HCT116 (cell line): ENCODE measurements at places on chromosomes 3 and 15. TPM values are rescaled to one million over a fixed set of nuclear protein-coding genes. Genes with fewer than 3 reads are reported as not detected.

- no peak for DNase-seq
- H3K36me3 ChIP-seq: no peaks in the 10 kb centered on the region
- H3K4me1 ChIP-seq: peaks cover 7% of the 10 kb centered on the region; the same call in 1 of the 2 replicates
- no peak overlapping the region for H3K27ac ChIP-seq
- H3K27me3 ChIP-seq: no peaks in the 10 kb centered on the region
Observed at GRCh38 chr3:52798376-52798977, 3.9 kb downstream of the ITIH3 start.

DNA sequence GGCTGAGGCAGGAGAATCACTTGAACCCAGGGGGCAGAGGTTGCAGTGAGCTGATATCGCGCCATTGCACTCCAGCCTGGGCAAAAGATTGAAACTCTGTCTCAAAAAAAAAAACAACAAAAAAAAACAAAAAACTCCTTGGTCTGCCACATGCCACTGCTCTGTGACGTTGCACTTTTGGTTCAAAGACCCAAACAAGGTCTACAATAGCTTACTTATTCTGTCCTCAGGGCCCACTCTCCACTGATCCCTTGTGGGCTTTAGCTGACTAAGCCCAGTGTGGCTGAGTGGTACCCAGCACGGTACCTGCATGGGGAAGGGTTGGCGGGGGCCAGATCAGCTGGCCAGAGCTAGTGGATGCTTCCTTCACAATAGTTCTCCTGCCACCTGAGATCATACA, 1.8 kb downstream of the MON1A start:
- no peak for DNase-seq
- peaks cover 26% of the 10 kb centered on the region for H3K4me1 ChIP-seq
- H3K27ac ChIP-seq: no peak overlapping the region
- H3K36me3 ChIP-seq: no peaks in the 10 kb centered on the region
- no peak overlapping the region for H3K4me3 ChIP-seq

DNA sequence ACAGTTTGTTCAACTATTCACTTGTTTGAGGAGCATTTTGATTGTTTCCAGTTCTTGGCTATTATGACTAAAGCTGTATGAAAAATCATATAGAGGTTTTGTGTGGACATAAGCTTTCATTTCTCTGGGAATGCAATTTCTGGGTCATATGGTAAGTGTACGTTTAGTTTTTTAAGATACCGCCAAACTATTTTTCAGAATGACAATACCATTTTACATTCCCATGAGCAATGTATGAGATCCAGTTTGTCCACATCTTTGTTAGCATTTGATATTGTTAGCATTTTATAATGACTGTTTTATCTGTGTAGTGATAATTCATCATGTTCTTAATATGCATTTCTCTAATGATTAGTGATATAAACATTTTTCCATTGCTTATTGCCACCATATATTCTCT, 258.7 kb upstream of the CTNNB1 start:
- no peak overlapping the region for H3K27ac ChIP-seq
- no peak overlapping the region for H3K4me3 ChIP-seq
- DNase-seq: no peak
- H3K36me3 ChIP-seq: no peaks in the 10 kb centered on the region
- H3K4me1 ChIP-seq: no peaks in the 10 kb centered on the region
- no peaks in the 10 kb centered on the region for H3K27me3 ChIP-seq

DNA sequence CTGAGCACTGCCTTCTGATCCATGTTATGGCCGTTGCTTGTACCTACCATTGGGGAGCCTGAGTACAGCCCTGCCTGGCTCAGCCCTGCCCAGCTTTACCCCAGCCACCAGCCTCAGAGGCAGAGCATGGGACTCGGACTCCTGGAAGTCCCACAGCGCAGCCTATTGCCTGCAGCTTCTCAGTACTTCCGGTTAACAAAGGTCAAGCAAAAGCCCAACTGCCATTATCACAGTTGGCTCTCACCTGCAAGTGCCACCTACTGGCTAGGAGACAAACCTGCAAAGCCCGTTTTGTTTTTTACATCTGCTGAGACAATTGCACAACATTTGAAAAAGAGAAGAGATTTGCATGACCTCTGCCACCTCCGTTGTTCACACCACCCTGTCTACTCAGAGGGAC, 1081.7 kb downstream of the NAALADL2 start:
- no peaks in the 10 kb centered on the region for H3K27me3 ChIP-seq
- no peaks in the 10 kb centered on the region for H3K4me1 ChIP-seq
- H3K36me3 ChIP-seq: no peaks in the 10 kb centered on the region
- no peak for DNase-seq
- no peak overlapping the region for H3K27ac ChIP-seq

DNA sequence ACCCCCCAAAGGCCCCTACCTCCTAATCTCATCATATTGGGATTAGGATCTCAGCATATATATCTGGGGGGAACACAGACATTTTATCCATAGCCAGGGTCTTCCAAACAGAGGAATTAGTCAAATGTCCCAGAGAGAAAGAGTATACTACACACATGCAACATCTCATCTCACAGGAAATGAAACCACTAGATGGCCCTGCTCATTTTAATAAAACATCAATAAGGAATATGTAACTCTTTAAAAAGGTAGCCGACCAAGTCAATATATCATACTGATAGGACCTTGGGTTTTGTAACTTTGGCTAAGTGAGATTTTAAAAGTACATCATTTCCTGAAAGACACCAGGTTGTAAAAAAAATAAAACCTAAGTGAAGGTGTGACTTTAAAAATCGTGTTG, 45.6 kb upstream of the THSD4 start:
- H3K36me3 ChIP-seq: no peaks in the 10 kb centered on the region
- DNase-seq: no peak
- H3K4me1 ChIP-seq: no peaks in the 10 kb centered on the region
- no peak overlapping the region for H3K27ac ChIP-seq
- no peak overlapping the region for H3K4me3 ChIP-seq
- no peaks in the 10 kb centered on the region for H3K27me3 ChIP-seq

- no peaks in the 10 kb centered on the region for H3K36me3 ChIP-seq
- no peak overlapping the region for H3K27ac ChIP-seq
Observed at GRCh38 chr3:72442759-72443158, 405.5 kb downstream of the SHQ1 start.

- H3K4me1 ChIP-seq: no peaks in the 10 kb centered on the region
- H3K36me3 ChIP-seq: no peaks in the 10 kb centered on the region
- DNase-seq: peak; percentile 19
- no peak overlapping the region for H3K27ac ChIP-seq
- H3K4me3 ChIP-seq: no peak overlapping the region
Observed at GRCh38 chr3:157201648-157202278, 41.8 kb upstream of the CCNL1 start.

- no peaks in the 10 kb centered on the region for H3K36me3 ChIP-seq
- H3K27me3 ChIP-seq: no peaks in the 10 kb centered on the region
- DNase-seq: no peak
- no peak overlapping the region for H3K4me3 ChIP-seq
- H3K4me1 ChIP-seq: no peaks in the 10 kb centered on the region
Observed at GRCh38 chr3:163196815-163197374, 1700.3 kb downstream of the OTOL1 start.

GRCh38 chr15:49015896-49016295, 30.4 kb downstream of the SECISBP2L start:
- H3K4me1 ChIP-seq: no peaks in the 10 kb centered on the region
- no peak overlapping the region for H3K27ac ChIP-seq
- no peak for DNase-seq

DNA sequence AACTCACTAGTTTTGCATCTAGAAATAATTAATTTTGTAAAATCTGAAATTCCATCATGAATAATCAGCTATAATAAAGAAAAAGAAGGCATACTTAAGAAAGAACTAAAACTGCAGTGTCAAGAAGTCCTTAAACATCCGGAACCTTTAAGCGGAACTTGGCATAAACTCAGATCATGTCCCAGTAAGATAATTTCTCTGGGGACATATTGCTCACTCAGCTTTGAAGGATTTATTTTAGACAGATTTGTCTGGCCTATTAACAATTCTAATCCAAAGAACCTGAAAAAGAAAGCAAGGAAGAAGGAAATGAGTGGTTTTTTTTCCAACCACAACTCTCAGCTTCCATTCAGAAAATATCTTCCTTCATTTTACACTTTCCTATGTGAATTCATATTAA, 850.3 kb downstream of the ROBO1 start:
- H3K36me3 ChIP-seq: no peaks in the 10 kb centered on the region
- H3K4me1 ChIP-seq: no peaks in the 10 kb centered on the region
- H3K27ac ChIP-seq: no peak overlapping the region
- DNase-seq: no peak
- H3K4me3 ChIP-seq: no peak overlapping the region

DNA sequence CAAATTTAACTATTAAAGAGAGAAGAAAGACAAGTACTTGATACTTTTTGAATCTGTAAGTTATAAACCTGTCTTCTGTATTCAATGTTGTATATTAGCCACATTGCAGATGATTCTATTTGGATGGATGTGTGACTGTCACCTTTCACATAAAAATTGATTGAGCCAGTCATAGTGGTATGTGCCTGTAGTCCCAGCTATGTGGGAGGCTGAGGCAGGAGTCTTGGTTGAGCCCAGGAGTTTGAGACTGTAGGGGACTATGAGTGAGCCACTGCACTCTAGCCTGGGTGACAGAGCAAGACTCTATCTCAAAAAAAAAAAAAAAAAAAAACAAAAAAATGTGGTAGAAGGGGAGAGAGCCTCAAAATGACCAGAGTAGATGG, 12.3 kb downstream of the CACNA1D start:
- no peak for DNase-seq
- H3K27ac ChIP-seq: no peak overlapping the region
- peaks cover 14% of the 10 kb centered on the region; the same call in 1 of the 2 replicates for H3K27me3 ChIP-seq
- H3K4me3 ChIP-seq: no peak overlapping the region
- no peaks in the 10 kb centered on the region for H3K36me3 ChIP-seq
- no peaks in the 10 kb centered on the region for H3K4me1 ChIP-seq

DNA sequence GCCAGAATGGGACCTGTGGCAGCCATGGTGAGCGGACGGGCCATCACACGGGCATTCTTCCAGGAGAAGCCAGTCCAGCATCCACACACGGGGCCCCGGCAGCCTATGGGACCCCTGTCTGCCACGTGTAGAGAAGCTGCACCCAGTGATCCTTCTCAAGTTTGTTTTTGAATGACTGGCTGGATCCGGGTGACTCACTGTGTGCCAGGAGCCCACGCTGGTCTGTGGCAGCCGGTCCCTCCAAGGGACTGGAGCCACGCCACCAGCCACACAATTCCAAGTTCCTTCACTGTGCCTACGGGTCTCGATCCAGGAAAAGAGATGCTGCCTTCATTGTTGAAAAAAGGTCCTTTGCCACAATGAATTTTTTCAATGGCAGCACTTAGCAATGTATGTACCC, 58.1 kb downstream of the ATP10A start:
- no peak overlapping the region for H3K27ac ChIP-seq
- no peak for DNase-seq
- no peak overlapping the region for H3K4me3 ChIP-seq
- H3K4me1 ChIP-seq: no peaks in the 10 kb centered on the region

- H3K4me1 ChIP-seq: no peaks in the 10 kb centered on the region
- 0 out of 2 replicates have a peak, but pooled peaks cover 4% of the 10 kb centered on the region for H3K27me3 ChIP-seq
- H3K27ac ChIP-seq: no peak overlapping the region
- no peak for DNase-seq
Observed at GRCh38 chr3:9036404-9037131, 73.3 kb upstream of the RAD18 start.

DNA sequence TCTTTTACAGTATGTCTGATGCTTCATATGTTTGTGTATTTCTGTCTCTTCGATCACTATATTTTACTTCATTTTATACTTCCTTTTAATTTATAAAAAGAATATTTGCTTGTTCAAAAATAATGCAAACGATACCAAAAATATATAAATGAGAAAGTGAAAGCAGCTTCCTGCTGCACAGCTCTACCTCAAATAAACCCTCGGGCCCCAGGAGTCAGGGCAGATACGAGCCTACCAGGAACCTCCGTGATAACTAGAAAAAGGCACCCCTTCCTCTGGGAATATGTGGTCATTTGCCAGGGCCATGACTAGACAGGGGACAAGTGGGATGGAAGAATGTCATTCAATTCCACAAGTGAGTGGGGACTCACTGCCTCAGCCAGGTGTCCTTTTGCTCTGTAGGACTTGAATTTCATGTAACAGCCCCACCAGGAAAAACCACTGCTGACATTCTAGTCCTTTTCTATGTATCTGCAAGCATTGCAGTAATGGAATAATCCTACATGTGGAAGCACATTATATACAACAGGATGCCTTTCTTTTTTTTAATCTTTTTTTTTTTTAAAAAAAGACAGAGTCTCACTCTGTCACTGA, 133.3 kb downstream of the SUCLG2 start:
- no peaks in the 10 kb centered on the region for H3K36me3 ChIP-seq
- no peaks in the 10 kb centered on the region for H3K27me3 ChIP-seq
- H3K4me1 ChIP-seq: peaks cover under 1% of the 10 kb centered on the region; the same call in 1 of the 2 replicates
- no peak overlapping the region for H3K27ac ChIP-seq
- no peak for DNase-seq

GRCh38 chr3:72368331-72368975, 479.8 kb downstream of the SHQ1 start:
- H3K36me3 ChIP-seq: no peaks in the 10 kb centered on the region
- no peaks in the 10 kb centered on the region; the same call in 1 of the 2 replicates for H3K27me3 ChIP-seq
- no peak for DNase-seq
- no peak overlapping the region for H3K4me3 ChIP-seq

DNA sequence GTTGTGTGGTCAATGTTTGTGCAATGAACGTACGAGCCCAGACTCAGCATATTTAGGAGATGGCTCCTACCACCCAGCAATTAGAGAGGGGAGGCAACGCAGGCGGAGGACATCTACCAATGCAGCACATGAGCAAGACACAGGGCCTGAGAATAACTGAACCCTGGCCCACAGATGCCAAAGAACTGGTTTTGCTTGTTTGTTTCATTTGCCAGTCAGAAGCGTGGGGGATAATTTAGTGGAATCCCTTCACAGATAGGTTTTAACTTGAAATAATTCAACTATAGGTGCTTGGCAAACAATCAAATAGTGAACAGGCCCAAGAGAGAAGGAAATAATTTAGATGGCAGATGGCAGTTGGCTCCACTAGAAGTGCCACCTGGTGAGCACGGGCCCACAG, 54.8 kb downstream of the LIPC start:
- H3K27me3 ChIP-seq: no peaks in the 10 kb centered on the region
- no peaks in the 10 kb centered on the region for H3K4me1 ChIP-seq
- H3K27ac ChIP-seq: no peak overlapping the region
- H3K4me3 ChIP-seq: no peak overlapping the region

Gene NRROS
- total RNA-seq: 0.12 TPM

Gene KCNMB2
- not detected for total RNA-seq

Gene DAZL
- total RNA-seq: not detected

Gene KBTBD12
- not detected for total RNA-seq

Gene DGKG
- 4.8 TPM for total RNA-seq

Gene GOLGA6L7
- total RNA-seq: not detected

Gene PLSCR4
- total RNA-seq: 4.1 TPM

Gene TGM4
- total RNA-seq: not detected

Gene PRSS50
- total RNA-seq: not detected

Gene ARL6IP5
- total RNA-seq: 30.0 TPM

Gene RASL12
- 0.25 TPM for total RNA-seq

Gene EFHB
- 0.30 TPM for total RNA-seq

Gene HYKK
- total RNA-seq: 6.2 TPM

Gene GUCA1C
- total RNA-seq: not detected

Gene GNB5
- total RNA-seq: 27.6 TPM

Gene LIPH
- 13.7 TPM for total RNA-seq
